Osteocyte (in vitro differentiated cells): ENCODE measurements at places on chromosomes 4 and X.

GRCh38 chr4:77187322-77187721 is 30.3 kb downstream of the CCNG2 start:
- DNase-seq: no peak

GRCh38 chr4:113881256-113881655 is 98.2 kb downstream of the ARSJ start:
- DNase-seq: no peak

GRCh38 chr4:51843309-51844152 is 578 bp downstream of the DCUN1D4 start:
- peak; percentile 86 for DNase-seq

- no peak for DNase-seq
These were observed 171.6 kb downstream of the PCDH10 start for GRCh38 chr4:133320576-133321170.

DNA sequence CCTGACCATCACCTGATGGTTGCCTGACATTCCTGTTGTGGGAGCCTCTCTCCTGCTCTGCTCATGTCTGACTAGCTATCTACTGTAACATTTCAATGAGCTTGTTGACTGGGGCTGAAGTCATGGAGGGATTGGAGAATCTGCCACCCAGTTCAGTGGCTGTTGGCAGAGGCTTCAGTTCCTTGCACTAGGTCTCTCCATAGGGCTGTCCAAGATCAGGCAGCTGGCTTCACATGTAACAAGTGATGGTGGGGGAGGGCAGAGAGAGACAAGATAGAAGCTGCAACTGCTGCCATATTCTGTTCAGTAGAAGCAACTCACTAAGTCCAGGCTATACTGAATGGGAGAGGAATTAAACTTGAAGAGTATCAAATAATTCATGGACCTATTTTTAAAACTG is 14.1 kb upstream of the CCNI start:
- no peak for DNase-seq

DNA sequence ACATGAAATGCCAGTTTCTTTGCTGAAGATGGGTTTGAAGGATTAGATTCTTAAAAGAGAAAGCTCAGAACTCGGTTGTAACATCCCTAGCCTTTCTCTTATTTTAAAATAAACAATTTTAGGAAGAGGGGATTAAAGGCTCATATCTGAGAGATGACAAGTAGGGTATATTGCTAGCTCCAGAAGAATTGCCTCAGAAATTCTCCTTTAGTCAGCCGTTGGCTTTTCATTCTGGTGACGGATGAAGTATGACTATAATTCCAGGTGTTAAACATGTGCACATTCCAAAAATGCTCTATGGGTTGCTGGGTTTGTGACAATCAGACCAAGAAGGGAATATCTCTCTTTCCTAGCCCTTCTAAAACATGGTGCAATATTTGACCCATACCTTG is 17.8 kb downstream of the DKK2 start:
- DNase-seq: no peak

DNA sequence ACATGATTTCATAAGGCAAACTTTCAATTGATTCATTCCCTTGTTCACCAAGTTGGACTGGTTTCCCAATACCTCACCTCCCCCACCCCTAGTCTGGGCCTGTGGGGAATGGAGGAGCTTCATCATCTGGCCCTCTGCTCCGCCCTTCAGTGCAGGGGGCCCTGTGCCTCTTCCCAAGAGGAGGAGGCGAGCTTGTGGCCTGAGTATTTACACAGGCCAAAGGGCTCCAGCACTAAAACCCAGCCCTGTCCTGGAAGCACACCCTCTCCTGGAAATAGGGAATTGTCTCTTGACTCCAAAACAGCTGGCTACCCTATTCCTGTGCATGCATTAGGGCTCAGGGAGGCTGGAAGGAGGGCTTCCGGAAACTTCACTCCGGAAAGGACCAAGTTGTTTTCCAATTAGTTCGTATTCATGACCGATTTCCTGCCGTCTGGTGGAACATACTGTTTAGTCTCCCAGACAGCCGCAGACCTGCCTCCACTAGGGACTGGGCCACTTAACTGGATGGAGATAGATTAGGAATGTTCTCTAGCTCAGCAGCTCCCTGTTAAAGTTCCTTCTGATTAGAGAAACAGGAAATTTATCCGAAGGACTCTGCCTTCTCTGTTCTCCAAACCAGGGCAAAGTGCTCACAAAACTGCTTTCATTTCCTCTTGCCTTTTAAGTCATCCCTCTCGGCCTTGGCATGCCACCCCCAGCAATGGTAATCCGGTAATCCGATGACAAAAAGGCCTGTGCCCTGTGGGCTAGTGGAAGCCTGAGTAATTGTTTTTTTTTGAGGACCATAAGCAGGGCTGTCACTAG is 5.8 kb downstream of the SRPX2 start:
- no peak for DNase-seq

DNA sequence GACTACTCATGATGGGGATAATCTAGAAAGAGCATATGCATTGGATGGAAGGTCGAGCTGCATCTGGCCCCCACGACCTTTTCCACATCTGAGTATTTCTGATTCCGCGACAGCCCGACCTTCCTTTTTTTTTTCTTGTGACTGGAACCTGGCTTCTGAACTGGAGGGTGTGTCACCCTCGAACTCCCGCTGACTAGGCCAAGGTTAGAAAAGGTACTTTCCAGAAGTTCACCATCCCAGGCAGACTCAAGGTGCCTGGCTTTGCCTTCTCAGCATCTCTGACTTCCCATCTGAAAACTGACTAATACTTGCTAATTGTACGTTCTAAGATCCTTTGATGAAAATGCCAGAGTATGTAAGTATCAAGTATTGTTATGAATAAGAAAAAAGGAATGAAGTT is 49.3 kb upstream of the CD40LG start:
- no peak for DNase-seq

DNA sequence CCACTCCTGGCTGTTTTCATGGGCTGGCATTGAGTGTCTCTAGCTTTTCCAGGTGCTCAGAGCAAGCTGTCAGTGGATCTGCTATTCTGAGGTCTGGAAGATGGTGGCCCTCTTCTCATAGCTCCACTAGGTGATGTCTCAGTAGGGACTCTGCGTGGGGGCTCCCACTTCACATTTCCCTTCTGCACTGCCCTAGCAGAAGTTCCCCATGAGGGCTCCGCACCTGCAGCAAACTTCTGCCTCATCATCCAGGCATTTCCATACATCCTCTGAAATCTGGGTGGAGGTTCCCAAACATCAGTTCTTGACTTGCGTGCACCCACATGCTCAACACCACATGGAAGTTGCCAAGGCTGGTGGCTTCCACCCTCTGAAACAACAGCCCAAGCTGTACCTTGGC is 13.8 kb downstream of the GLRA3 start:
- peak; percentile 64 for DNase-seq

DNA sequence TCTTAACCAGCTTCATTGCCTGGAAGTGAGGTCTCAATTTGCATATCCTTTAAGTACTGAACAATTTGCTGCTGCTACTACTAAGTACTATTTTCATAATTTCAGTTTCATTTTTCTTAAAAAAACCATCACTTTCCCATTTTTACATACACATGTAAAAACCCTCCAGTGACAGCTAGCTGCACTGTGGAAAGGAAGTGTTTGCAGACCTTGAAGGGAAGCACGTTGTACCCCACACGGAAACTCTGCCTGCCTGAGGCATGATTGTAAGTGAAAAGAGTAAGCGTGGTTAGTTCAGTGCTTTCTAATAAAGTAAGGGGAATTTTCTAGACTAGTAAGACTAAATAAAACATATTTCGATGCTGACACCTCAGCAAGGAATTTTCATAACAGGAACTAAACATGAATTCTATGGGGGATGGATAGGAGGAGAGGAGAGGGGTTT is 103.6 kb downstream of the RAPGEF2 start:
- no peak for DNase-seq

DNA sequence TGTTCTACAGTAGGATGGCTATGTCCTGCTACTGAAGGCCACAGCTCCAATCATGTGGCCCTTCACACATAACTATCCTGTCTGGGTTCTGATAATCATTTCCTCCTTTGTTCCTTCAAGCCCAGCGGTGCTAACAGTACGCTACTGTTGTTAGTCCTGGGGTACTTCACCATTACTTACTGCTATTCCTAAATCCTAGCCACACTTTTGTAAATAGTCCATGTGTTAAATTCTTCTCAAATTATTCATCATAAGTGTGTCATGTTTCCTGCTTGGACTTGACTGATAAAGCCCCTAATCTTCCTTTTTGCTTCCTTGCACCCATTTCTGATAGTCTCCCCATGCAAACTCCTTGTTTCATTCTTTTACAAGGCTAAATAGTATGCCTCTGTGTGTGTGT is 332.6 kb downstream of the FGF13 start:
- no peak for DNase-seq

DNA sequence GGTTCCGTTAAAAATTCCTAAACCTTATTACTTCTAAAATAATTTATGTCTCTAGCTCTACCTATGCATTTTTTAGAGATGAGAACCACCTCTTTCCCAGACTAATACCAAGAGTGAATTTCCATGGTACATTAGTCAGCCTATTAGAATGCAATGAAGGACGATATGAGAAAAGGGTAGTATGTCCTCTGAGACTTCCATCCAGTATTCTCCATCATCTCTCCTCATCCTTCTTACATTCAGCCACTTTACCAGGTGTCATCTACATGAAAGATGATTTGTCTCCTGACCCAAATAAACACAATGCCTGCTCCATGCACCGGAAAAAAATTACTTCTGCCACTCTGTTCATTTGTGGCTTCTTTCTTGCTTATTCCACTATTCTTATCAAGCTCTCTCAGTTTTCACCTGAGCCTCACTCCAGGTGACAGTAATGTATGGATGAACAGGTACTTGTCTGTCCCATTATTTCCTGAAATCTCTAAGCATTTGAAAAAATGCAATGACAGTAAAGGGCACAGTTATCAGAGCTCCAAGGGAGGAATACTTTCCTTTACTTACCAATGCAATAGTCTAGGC is 97.9 kb downstream of the MAB21L2 start:
- DNase-seq: no peak

DNA sequence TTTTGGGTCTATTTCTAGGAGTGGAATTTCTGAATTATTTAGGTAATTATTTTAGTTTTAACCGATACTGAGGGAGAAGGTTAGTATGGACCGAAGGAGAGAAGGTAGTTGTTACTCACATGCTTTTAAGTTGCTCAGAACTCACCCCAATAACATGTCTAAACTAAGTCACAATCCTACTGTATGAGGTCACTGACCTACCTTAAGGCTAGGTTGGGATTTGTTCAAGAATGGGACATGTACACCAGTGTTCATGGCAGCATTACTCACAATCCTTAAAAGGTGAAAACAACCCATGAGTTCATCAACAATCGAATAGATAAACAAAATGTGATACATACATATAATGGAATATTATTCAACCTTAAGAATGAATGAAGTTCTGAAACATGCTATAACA is 90.5 kb downstream of the MSN start:
- DNase-seq: no peak

DNA sequence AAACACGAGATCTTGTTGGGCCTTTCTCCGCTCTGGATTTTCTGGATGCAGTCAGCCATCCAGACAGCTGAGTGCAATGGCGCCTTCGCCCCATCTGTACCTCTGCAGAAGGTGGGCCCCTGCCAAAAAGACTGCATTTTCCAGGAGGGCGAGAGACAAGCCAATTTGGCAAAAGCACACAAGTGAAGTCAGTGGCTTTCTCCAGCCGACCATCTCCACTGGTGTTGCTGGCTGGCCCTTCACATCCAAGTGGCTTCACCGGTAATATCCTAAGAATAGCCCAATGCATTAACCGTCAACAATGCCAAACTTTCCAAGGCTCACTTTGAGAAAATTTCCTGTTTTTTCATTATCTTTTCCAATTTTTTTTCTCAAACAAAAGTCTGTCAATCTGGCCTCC is 96.2 kb upstream of the MXRA5 start:
- no peak for DNase-seq

DNA sequence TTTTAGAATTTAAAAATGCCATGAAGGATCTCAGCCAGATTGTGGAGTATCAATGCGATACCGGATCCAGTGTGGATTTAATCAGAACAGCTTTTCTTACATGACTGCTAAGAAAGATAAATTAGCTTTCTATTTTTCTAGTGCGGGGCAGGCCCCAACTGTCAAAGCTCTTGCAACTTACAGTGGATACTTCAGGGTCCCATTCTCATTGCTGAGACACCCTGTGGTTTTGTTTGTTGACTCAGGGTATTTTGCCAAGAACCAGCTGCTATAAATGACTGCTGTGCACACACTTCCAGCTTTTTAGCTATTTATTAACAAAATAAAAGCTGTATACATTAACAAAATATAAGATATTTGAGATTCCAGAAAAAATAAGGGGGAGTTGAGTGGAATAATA is 166.4 kb downstream of the DCLK2 start:
- DNase-seq: no peak

- DNase-seq: no peak
These were observed 173.7 kb downstream of the VSIG4 start for GRCh38 chrX:65866146-65866545.

DNA sequence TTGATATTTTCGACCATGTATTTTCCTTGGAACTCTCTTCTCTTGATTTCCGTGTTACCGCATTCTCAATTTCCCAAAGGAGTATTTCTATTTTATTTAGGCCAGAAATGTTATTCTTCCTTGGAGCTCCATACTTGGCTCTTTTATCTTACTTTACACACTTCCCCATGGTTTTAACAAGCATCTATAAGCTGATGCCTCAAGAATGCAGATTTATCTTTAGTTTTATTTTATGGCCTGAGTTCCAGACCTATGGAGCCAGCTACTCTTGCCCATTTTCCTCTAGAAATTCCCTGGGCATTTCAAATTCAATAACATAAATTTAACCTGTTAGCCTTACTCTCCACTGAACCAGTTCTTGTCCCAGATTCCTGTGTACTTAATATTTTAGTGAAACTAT is 43.7 kb downstream of the SULT1E1 start:
- DNase-seq: no peak

- DNase-seq: no peak
These were observed at the start of gene FGFBP2 for GRCh38 chr4:15963001-15963451. TSS of gene FGFBP2 (minus strand) at chr4:15963175. CDS start at chr4:15963129, 46 bp downstream.

- no peak for DNase-seq
These were observed 60.5 kb upstream of the IL15 start for GRCh38 chr4:141575884-141576283.

DNA sequence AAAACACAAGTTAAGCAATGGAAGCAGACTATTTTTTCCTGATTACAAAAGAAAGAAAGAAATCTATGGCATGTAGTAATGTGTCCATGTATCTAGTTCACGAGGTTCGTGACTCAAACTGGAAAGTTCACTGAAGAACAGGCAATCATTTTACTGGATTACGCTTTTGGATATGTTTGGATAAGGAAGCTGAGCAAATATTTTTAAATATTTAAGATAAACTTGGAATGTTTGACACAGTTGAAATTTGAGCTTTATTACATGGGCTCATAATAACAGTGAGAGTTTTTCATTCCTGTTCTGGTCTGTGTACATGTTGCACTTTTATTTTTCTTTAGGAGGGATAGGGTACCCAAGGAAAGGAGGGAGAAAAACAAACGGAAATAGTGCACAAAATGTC is 244.2 kb upstream of the GK2 start:
- no peak for DNase-seq

DNA sequence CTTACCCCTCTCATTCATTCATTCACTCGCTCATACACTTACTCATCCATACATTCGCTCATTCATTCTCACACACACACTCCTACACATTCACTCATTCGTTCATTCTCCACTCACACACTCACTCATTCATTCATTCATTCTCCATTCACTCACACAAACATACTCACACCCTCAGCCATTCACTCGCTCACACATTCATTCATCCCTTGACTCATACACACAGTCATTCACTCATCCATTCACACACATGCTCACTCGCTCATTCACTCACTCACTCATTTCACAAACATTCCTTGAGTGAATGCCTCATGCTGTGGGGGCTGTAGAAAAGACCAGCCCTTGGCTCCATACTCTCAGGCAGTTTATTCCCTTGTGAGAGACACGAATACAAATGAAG is 151.1 kb upstream of the MAMLD1 start:
- no peak for DNase-seq

- no peak for DNase-seq
These were observed 279.2 kb upstream of the NOCT start for GRCh38 chr4:138736362-138736761.
